Hindlimb muscle (tissue), 1 donor: ENCODE measurements at places on chromosomes 13 and 19.

DNA sequence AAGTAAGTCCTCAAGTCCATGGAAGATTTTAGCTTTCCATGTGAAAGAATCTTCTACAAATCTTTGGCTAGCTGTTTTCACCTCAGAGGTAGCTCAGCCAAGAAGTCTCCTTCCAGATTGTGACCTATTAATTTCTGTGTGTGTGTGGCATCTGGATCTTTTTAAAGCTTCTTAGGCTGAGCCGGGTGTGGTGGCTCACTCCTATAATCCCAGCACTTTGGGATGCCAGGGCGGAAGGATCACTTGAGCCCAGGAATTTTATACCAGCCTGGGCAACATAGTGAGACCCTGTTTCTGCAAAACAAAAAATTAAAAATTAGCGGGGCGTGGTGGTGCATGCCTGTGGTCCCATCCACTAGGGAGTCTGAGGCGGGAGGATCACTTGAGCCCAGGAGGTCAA lies 13.4 kb upstream of the SLC44A2 start:
- no peak for DNase-seq

DNA sequence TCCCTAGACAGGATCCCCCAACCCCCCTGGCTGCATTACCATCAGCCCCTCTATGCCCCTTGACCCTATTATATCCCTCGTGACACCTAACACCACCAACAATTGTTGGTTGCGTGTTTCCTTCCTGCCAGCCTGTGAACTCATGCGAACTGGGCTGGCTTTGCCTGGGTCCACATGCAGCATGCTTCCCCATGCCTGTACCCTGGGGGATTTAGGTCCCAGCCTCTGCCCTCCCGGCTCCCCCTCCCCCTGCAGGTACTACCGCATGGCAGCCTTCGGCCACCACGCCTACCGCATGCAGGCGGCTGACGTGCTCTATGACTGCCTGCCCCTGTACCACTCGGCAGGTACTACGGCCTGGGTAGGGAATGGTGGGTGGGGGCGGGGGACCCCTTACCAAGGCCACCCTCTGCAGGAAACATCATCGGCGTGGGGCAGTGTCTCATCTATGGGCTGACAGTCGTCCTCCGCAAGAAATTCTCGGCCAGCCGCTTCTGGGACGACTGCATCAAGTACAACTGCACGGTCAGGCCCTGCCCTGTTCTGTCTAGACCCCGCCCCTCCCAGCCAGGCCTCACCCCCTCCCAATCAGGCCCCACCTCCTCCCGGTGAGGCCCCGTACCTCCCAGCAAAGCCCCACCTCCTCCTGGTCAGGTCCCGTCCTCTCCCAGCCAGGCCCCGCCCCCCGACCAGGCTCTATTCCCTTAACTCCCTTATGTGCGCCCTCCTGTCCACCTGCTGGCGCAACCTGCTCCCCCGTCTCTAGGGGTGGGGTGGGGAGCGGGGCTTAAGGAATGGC lies 18.5 kb downstream of the SLC27A1 start:
- no peak for DNase-seq

- DNase-seq: no peak
Measured at GRCh38 chr19:34345947-34346351, 19.0 kb upstream of the GPI start.

DNA sequence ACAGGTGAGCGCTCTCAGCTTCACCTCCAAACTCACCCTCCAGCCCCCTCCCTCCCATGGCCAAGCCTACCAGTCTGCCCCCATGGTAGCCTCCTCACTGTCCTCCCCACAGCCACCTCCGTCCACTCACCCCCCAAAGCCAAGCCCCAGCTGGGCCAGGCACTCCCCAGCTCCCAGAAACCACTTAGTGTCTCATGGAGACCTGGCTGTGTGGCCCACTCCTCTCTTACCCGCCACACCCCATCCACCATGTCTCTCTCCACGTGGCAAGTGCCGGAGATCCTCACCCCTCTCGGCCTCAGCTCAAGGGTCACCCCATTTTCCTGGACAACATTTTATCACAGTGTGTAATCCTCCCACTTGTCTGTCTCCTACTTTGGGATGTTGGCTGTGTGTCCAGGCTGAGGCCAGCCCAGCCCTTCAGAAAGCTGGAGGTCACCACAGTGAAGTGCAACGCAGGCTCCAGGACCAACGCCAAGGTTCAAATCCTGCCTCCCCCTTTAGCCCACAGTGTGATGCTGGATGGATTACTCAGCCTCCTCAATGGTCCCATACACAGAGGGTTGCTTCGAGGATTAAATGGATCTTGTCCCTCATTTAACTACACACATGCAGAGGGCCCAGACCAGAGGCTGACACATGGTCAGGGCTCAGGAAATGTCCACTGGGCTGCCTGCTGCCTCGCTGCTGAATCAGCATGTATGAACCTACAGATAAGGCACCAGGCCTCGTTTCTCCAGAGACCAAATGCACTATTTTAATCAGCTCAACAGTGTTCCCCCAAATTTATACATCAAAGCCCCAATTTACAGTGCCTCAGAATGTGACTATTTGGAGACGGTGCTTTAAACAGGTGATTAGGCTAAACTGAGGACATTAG lies 71.3 kb downstream of the CEBPG start:
- no peak for DNase-seq

DNA sequence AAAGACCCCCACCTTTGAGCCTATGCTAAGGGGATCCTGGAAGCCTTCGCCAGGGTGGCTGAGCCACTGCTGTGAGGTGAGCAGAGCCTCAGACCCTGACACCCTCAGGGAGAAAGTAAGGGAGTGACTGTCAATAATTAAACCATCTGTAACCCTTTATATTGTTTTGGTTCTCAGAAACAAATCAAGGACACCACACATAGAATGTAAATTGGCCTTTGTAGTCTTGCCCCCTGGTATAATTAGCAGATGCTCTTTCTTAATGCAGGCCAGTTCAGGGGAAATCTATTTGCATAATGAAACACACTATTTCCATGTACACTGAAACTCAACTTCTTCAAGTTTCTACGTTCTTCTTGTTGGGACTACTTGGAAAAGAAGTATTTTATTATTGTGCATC lies 127.7 kb upstream of the EDNRB start:
- DNase-seq: no peak

DNA sequence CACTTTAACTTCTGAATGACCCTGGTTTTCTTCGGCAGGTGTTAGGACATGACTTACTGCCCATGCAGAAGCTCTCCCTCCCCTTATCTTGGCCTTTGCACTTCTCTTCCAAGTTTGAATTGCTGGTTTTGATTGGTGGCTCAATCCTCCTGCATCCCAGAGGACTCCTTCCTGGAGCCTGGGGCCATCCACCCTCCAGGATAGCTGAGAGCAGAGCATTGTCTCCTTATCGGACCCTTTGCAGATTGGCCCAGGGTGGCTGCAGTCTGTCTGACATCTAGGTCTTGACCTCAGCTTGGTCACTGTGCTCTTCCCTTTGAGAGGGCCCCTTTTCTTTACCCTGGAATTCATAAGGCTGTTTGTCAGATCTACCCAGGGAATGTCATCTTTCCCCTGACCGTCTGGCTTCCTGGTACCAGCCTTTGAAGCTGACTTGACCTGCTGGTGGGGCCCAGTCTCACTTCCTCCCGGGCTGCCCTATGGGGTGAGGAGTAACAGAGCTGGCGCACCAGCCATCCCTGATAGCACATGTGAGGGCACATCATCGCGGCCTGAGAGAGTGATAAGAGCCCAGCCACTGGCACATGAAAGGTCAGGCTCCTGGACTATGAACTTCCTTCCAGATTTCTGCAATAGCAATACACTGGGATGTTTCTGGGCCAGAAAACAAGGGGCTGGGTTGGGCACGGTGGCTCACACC lies 172.9 kb upstream of the UBL3 start:
- DNase-seq: no peak

DNA sequence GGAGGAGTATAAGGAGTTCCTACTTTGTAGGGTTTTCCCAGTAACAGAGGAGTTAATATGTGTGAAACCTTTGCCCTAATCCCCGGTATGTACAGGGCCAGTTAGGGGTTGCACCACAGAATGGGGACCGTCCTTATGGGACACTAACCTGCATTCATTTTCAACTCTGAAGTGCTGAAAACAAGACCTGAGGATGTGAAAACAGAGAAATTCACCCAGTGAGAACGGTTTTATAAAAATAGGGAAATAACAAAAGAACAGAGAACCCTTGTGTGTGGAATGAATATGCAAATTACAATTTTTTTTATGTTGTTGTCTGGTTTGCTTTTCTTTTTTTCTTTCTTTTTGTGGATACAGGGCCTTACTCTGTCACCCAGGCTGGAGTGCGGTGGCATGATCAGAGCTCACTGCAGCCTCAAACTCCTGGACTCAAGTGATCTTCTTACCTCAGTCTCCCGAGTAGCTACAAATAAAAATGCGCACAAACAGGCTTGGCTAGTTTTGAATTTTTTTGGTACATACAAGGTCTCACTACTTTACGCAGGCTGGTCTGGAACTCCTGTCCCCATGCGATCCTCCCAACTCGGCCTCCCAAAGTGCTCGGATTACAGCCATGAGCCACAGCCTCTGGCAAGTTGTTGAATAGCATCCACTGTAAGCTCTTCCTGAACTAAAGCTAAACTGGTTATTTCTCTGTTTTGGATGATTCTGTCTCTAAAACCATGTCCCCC lies 10.6 kb downstream of the CLC start:
- DNase-seq: no peak

DNA sequence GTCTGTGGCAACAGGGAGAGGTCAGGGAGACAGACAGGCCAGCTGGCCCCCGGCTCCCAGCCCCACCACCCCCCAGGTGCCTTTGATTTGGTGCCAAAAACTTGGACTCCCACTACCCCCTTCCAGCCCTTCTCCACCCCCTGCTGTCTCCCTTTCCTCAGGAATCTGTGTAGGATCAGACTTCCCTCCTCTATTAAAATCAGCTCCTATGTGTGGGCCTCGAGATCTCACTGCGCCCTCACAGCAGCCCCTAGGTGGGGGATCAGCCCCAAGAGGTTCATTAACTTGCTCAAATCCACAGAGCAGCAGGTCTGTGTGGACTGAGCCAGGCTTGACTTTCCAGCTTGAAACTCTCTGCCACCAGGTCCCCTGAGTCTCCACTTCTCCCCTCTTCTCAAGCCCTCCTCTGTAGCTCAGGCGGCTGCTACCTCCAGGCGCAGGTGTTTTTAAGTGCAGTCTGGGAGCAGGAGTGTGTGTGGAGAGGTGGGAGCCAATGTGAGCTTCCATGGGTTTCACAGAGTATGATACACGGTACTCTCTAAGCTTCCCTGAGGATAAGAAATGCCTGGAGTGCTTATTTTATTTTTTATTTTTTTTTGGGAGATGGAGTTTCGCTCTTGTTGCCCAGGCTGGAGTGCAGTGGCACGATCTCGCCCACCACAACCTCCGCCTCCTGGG lies 1.7 kb downstream of the GAPDHS start:
- no peak for DNase-seq

DNA sequence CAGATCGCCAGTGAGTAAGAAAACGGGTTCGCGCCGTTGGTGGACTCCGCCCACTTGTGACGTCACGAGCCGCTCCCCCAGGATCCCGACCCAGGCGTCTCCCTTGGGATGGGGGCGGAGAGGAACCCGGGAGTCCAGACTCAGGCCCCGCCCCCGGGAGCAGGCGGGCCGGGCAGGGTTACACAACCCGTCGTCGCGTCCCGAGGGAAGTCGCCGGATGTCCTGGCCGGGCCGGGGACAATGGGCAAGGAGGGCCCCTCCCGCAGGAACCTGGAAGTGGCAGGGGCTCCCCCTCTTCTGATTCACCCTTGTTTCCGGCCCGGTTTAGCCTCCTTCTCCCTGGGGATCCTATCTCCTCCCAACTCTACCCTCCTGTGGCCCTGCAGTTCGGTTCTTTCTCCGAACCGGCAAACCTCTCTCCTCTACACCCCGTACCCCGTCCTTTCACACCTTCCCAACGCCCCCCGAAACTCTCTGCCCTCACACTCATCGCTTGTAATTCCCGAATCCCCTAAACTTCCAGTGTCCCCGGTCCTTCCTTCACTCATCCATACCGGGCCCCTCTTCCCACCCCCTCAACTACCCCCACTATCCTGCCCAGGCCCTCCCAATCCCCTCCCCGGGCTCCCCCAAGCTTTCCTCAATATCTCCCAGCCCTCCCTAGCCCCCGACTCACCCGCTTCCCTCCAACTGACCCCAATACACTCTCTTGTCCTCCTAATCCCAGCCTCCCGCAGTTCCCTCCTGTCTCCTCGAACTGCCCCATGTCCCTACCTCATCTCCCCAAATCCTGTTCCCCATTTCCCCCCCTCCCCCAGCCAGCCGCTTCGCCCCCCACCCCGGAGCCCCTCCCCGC lies 20.0 kb upstream of the ERCC1 start:
- peak; percentile 83 for DNase-seq

DNA sequence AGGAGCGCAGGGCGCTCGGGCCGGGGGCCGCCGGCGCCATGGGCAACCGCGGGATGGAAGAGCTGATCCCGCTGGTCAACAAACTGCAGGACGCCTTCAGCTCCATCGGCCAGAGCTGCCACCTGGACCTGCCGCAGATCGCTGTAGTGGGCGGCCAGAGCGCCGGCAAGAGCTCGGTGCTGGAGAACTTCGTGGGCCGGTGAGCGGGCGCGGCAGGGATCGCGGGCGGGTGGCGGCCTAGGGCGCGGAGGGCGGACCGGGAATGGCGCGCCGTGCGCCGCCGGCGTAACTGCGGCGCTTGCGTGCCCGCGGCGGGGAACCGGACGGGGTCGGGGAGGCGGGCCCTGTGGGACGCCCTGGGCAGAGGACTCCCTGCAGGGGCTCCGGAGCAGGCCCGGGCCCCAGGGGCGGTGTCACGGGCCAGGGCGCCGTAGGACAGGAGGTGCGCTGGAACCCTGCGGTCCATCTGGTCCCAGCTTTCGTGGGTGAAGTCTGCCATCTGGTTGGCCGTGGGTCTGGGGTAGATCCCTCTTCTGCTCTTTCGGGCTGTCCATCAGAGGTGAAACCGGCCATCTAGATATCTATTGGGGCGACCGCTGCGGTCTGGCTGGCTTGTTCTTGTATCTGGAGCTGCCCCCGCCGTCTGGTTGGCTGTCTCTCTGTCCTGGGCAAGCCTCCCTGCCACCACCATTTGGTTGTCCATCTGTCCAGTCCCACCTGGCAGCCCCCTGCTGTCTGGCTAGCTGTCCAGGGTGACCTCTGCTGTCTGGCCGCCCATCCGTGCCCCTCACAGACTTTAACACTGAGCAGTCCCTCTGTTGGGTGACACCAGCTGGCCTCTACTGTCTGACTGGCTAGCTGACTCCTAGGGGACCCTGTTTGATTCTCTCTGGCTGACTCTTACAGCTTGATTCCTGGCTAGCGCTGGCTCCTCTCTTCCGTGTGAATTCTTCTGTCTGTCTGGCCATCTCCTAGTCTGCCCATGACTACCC lies 622 bp downstream of the DNM2 start:
- DNase-seq: peak; percentile 63

DNA sequence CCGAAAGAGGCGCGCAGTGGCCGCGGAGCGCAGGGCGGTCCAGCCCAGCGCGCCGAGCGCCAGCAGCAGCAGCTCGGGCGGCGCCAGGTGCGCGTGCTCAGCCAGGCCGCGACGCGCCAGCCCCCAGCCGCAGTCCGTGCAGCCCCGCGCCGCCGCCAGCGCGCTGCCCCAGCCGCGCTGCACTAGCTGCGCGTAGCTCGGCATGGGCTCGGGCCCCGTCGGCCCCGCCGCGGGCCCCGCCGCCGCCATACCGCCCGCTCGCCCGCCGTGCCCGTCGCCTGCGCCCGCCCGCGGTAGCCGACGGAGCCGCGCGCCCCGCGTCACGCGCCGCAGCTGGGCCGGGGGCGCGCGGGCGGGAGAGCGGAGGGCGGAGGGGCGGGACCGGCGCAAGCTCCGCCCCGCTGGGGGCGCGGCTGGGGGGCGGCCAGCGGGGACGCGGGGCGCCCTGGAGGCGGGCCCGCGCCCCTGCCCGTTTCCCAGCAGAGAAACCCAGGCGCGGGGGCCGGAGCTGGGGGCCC lies at the start of gene CERS1:
CERS1 (minus strand) TSS at position 335 of the 518 bp plus-strand sequence; CDS start at position 249, 86 bp downstream.
- DNase-seq: peak; percentile 38
